HuH-7 (cell line): ENCODE measurements at places on chromosomes 12 and 14.

DNA sequence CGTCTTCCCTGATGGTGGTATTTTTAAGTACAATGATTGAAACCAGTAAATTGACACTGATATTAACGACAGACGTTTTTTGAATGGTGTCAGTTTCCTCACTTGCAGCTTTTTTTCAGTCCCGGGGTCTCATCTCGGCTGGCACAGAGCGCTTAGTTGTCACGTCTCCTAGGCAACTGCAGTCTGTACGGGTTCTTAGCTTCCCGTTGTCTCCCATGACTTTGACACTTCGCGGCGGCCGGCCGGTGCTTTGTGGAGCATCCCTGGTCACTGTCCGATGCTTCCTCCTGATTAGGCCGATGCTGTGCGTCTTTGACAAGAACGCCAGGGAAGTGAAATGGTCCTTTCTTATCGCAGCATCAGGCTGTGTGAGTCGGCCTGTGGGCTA is 67.4 kb downstream of the ADGRD1 start:
- no peak for DNase-seq

GRCh38 chr14:99643343-99643742 is 1.6 kb upstream of the HHIPL1 start:
- DNase-seq, result no peak

DNA sequence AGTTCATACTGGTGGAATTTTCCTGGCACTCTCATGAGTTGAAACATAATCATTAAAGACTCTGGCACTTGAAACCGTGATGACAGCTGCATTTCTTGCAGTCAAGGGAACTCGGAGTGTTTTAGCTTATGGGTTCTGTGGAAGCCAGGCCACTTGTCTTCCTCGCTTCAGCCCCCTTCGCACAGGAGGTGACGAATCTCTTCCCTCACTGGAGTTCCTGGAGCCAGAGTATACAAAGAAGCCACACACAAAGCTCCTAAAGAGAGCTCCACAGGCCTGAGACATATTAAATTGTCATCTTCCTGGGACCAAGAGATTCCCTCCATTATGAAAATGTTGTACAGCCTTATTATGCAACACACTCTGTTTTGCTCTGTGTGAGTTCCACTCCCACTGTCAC is 964.1 kb downstream of the TMEM121 start:
- no peak for DNase-seq

DNA sequence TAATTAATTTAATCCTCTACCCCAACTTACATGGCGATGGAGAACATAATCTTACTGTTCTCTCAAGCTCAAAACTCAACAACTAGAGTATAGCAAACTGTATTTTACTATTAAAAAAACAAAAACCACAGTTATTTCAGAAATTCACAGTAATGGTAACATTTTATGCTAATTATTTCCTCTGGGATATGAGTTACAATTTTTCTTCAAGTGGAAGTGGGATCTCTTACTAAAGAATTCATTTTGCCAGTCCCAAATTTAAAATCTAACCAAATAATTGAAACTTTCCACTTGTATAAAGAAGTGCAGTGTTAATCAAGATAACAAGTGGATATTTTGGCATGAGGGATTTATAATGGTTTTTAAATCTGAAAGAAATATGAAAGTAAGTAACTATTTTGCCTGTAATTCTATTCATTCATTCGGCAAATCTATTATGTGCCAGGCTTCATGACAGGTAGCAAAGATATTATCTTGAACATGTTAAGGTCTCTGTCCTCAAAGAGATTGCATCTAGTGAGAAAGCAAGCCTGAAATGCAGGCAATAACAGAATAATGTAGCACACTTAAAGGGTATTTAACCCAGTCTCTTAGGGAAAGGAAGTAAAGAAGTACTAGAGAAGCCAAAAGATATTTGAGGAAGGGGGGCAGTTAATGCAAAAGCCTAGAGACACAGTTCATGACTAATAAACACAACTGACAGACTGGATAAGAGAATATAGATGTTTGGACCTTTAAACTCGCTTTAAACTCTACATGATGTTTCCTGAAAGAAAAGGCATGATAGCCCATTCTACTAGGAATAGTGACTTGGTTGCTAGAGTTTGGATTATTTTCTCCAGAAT is 44.0 kb downstream of the TAOK3 start:
- no peak for DNase-seq

GRCh38 chr12:54019091-54019811 is 9.0 kb upstream of the HOXC6 start:
- DNase-seq, result no peak

DNA sequence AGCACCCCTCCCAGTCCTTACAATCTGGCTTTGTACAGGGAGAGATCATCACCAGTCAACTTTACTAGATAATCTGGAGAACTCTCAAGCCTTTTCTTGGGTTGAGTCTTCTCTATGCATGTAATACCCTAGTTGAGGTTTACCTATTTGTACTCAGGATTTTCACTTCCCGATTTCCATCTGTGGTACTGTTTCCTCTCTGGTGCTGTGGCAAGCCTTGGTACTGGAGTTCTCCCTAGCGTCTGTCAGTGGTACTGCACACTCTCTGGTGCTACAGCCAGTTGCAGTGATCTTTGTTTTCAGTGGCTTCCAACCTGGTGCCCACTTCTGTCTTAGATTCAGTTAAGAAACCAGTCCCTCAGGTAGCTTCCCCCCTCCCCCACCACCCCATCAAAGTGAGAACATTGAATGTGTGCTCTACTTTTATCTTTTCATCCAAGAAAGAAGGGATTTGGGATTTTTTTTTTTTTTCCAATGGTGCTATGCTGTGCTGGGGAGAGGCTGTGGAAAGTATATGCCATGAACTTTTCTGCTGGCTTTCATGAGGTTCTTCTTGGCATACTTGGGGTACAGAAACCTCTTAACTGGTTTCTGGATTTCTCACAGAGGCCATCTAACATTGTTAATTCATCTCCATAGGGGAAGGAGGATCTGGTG is 69.4 kb upstream of the EVL start:
- DNase-seq, result peak; percentile 45

GRCh38 chr12:67698672-67699581 is 50.4 kb downstream of the DYRK2 start:
- DNase-seq, result no peak

DNA sequence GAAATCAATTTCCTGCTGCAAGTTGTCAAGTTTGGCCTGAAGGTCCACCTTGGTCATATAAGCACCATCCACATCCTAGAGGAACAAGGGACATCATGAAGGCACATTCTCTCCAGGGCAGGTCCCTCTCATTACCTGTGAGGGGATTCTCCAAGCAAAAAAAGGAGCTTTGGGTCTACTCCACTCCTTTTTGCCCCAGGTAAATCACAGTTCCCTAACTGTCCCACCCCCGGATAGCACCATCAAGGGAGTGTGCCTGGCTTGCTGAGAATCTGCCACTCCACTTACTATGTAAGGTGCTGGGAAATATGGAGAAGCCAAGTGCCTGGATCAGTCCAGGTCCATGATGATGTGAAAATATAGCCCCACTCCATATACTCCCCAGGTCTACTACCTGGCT is 2.5 kb downstream of the KRT1 start:
- DNase-seq, result no peak

DNA sequence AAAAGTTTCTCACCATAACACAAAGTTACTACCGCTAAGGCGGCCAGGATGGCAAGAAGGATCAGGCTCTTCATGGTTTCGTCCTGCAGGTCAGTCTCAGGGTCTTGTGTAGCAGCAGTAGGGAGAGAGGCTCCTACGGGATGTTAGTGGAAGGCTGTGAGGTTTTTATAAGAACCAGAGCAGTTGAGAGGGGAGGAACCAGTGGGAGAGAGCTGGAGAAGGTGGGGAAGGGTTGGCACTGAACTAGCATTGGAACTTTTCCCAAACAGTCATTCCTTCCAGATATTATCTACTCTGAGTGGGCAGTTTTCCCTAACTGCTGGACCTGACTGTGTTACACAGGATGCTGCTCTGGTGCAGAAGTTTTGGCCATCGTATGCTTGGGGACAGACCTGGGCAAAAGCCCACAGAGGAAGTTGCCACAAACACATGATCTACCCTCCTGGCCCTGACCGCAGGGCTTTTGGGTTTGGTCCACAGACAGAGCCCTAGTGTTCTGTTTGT is at the start of gene MGP:
Gene MGP, minus strand, starts transcription at position 137 of the 504 bp plus-strand sequence. Its CDS starts 63 bp downstream, at position 74.
- no peak for DNase-seq

GRCh38 chr12:68910128-68910527 is 22.8 kb downstream of the CPM start:
- no peak for DNase-seq

DNA sequence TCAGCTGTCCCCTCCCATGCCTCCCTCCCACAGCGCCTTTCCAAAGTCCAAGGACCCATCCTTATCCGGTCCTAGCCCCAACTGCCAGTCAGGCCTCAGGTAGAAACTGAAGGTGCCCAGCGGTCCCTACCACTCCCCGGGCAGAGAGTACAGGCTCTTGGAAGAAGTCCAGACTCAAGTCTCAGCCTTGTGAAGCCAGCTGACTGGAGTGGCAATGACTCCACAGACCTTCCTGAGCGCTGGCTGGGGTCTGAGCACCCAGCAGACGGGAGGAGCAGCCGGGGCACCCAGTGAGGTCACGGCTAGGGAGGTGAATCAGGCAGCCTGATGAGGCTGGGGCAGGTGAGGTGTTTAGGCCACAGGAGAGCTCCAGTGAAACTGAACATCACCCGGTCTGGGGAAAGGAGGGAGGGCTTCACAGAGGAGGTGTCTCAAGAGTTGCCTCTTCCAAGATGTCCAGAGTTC is 60.0 kb downstream of the ITPK1 start:
- no peak for DNase-seq

DNA sequence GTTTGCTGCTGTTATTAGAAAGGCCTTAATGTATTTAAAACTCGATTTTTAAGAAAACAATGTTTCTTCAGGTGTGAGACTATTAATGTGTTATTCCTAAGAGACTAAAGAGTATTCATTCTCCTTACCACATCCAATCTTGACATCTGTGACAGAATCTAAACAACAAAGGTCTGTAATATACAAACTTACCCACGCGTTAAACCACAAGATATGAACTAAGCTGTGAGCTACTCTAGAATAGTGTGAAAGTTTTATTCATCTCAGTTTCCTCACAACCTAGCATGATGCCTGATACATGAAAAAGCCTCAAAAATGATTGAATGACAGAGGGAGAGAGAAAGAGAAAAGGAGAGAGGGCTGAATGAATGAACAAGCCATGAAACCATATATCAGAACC is 117.3 kb upstream of the COCH start:
- no peak for DNase-seq

DNA sequence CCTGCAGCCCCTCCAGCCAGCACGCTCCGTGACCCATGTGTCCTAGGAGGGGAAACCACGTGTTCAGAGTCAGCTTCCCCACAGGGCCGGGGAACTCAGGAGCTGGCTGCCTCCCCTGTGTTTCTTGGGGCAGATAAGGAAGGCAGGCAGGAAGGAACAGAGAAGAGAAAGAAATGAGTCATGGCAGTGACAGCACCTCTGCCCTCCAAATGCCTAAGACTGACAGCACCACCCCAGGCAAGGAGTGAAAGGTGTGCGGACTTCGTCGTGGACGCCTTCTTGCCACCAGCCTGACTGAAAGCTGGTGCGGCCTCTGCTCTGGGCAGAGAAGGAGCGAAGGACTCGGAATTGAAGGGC is 167.0 kb upstream of the FKBP4 start:
- DNase-seq, result no peak

- no peak for DNase-seq
Measured at GRCh38 chr12:52602552-52602951, 1.3 kb upstream of the KRT72 start.

DNA sequence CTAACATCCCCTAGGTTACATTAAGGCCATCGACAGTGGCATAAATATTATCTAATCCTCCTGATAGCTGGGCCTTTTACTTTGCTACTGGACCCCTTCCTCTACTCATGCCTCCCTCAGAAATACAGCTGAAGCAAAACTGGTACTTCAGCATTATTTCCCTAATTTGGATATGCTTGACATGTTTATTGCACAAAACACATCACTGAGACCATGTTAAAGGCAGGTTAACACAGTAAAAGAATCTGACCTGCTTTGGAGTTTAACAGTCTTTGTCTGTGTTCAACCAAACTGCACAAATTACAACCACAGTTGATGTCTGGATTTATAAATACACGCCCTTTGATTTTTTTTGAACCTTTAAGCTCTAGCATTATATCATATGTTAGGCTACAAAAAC is 156.6 kb downstream of the FOXA1 start:
- no peak for DNase-seq

GRCh38 chr12:121202407-121203355 is 7.2 kb upstream of the P2RX4 start:
- DNase-seq, result no peak

DNA sequence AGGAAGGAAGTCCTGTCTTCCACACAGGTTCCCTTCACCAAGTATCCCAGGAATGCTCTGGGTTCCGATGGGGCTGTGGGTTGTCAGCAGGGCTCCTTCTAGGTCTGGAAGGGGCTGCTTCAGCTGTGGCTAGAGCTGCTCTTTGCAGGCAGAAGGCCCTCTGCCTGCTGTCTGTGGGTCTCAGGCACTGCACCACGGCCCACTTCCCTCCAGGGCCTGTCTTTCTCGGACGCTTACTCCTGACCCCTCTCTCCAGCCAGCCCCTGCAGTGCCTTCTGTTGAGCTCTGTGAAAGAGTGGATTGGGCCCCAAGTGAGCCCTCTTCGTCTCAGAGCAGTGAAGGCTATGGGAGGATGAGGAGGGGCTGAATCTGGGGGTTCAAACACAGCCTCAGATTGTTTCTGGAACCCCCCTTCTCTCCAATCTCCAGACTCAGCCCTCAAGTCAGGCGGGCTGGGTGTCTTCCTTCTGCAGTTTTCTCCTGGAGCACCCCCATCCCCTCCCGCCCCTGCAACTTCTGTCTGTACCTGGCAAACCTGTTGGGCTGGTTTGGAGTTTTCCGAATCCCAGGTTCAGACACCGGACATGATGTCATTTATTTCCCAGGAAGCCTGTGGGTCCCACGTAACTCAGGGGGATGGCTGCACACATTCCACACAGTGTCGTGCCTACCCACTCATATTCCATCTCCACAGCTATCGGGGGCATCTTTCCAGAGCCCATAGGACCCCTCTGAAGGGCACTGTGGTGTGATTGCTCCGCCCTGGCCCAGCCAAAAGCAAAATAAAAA is 24.9 kb upstream of the SPPL3 start:
- DNase-seq, result no peak

DNA sequence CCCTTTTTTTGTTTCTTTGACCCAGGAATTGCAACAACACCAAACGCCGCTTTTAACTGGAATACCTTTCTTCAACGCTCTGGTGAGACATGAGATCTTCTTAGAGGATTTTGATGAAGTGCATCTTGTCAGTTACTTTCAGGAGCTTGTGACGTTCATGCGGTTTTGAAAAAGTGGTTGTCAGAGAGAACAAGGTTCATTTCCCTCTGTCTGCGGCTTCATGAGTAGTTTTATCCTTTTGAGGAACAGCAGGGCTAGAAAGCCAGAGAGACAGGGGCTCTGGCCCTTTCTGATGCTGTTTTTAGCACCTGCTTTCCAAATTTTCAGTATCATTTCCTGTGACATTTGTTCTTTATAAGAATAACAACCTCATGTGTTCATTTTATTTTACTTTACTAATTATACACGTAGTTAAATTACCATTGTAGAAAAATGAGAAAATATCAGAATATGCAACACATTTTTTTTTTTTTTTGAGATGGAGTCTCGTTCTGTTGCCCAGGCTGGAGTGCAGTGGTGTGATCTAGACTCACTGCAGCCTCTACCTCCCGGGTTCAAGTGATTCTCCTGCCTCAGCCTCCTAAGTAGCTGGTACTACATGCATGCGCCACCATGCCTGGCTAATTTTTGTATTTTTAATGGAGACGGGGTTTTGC is 61.8 kb downstream of the GLT1D1 start:
- no peak for DNase-seq
